DMS53 (cell line): ENCODE measurements at places on chromosomes 1 and 21.

DNA sequence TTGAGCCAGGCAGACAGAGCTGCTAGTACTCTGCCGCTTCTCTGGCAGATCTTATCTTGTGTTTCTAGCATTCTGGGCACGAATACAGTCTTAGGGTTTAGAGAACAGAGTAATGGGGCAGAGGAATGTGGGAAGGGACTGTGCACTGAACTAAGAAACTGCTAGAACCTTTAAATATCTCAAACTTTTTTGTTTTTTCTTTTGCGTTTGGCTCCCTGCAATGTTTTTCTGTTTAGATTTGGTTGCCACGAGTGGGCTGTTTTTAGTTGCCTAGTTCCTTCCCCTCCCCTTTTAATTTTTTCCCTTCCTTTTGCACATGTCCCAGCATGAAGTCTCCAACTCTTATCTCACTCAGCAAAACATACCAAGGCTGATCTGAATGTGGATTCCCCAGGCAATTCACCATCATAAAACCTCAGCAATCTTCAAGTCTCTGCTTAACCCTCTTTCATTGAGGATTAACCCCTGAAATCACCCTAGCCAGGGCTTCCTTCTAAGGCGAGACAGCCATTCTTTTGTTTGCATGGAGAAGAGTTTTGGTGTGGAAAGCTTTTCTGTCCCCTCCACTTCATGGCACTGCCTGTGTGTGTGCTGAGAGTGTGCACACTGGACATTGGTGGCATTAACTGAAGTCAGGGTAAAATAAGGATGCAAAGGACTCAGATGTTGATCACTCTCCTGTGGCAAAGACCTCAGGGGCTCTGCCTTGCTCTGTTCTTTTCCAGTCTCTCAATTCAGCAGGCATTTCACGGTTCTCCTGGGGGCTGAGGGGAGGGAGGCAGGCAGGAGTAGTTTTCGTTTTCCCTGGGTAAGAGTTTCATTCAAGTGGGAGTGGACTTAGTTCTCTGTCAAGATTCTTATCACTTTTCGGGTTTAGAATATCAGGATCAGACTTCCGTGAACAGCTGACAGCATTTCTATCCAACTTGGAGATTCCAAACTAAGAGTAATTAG is 2.8 kb upstream of the ATF3 start:
- DNase-seq, result peak; percentile 44

- no peak for DNase-seq
Measured at GRCh38 chr1:97727029-97727428, 193.8 kb downstream of the DPYD start.

- DNase-seq, result peak; percentile 70
Measured at GRCh38 chr1:32924881-32925344, 23.7 kb upstream of the TMEM54 start.

DNA sequence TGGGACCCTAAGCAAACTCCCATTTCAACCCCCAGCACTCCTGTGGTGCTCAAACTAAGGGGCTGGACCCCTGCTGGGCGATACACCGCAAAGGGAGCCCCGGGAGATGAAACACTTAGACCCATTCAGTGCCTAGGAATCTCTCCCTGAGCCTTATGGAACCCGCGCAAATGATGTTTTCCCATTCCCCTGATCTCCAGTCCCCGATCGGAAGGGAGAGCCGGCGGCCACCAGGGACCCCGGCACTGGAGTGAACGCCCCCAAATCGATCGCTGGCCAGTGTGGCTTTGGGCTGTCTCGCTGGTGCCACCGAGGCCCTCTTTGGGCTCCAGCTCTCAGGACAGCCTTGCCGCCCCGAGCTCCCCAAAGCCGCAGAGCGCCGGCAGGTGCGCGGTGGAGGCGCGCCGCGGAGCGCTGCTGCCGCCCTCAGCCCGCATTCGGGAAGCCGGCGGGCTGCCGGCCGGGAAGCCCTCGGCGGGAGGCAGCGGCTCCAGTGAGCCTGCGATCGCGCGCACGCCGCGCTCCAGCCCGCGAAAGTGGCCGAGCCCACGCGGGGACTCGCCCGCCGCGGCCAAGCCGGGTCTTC is 1.1 kb downstream of the PLXNA2 start:
- peak; percentile 78 for DNase-seq

DNA sequence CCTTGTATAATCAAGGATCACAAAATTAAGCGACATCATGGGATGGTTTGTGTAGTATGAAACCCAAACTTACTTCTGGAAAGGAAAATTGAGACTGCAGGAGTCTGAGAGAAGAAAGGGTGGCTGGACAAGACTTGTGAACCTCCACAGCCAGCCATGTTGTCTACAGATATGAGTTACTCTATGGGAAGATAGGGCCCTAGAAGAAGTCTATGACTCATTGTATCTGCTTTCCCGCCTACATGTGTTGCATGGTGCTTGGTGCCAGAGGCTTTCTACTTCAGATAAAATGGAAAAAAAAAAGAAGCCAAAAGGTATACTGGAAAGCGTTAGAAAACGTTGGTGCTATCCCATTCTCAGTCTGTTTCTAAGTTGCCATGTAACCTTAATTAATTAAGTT is 18.7 kb upstream of the OR6N2 start:
- DNase-seq, result peak; percentile 5

DNA sequence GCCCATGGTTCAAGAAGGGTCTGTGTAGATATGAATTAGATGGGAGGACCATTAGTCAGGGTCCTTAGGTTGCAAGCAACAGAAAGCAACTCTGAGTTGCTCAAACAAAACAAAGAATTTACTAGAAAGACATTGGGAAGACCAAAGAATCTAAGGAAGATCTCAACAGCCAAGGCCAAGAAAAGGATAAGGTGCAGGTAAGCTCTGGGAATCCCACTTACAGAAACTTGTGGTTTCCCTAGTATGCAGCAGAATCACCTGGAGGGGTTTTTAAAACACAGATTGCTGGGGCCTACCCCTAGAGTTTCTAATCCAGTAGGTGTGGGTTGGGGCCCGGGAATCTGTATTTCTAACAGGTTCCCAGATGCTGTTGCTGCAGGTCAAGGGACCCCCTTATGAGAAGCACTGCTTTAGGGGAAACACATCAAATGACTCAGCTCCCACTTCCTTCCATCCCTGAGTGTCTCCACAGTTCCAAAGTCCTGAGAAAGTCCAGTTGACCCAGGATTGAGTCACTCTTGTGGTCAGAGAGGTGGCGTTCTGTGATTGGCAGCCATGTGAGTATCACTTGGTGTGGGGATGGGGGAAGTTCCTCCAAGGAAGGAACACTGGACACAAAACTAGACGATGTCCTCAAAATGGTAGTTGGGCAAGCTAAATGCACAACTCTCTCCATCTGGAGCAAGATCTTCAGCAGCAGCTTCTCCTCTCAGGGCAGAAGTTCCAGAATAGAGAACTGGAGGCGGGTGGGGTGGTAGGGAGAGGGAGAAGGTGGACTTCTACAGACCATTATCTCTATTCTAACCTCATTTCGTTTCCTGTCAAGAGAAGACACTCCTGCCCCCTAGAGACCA is 24.2 kb upstream of the EYA3 start:
- no peak for DNase-seq

- DNase-seq, result no peak
Measured at GRCh38 chr1:45456531-45456930, 34.4 kb downstream of the TESK2 start.

- DNase-seq, result peak; percentile 93
Measured at GRCh38 chr1:165508291-165508690, 35.5 kb upstream of the LRRC52 start.

DNA sequence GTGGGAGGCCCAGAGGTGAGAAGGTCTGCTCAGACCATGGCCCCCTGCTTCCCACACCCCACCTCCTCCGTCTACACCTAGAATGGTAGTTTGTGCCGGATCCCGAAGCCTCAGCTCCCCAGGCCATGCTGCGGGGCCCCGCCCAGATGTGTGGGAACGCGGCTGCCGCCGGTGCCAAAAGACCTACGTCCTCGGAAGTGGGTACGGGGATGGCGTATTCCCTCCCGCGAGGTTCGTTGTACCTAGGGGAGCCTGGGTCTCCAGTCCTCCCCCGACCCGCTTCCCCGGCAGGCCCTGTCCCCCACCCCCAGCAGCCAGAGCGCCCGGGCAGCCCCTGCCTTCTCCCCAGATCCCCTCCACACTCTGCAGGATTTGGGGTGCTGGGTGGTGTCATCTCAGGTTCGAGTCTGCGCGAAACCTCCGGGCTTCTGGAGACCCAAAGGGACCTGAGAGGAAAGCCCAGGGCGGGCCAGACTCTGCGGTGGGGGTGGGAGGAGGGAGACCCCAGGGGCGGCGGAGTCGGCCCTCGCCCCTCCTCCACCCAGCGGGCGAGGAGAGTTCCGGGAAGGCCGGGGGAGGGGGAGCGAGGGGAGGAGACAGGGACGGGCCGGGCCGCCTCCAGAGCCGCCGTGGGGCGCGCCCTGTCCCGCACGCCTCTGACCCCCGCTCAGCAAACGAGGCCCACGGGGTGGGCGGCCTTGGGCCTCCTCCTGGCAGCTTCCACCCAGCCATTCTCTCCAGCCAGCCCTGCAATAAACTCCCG is 6.2 kb upstream of the PRDM16 start:
- DNase-seq, result no peak

DNA sequence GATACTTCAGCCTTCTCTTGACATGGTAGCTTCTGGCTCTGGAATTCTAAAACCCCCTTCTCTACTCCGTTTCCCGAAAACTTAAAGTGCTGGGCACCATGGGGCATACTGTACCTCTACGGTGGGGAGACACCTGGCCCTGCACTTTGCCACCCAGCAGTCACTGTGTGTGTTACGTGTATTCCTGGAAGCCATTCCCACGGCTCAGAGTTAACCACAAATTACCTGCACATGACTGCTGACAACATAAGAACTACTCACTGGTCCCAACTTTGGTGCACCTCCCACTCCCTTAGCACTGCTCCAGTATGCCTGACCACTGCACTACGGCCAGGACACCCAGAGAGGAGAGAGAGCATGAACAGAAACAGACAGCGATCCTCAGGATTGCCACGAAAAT is 29.4 kb upstream of the TMPRSS2 start:
- no peak for DNase-seq

- no peak for DNase-seq
Measured at GRCh38 chr1:24388331-24388885, 25.2 kb downstream of the STPG1 start.

GRCh38 chr1:233613252-233614172 is at the start of gene KCNK1:
TSS of gene KCNK1 (plus strand) at chr1:233614106. CDS start at chr1:233614172, 66 bp downstream.
- peak; percentile 91 for DNase-seq

GRCh38 chr1:110872366-110872744 is 593 bp upstream of the CD53 start:
- no peak for DNase-seq

GRCh38 chr1:70318191-70318590 is 36.3 kb downstream of the ANKRD13C start:
- DNase-seq, result no peak

DNA sequence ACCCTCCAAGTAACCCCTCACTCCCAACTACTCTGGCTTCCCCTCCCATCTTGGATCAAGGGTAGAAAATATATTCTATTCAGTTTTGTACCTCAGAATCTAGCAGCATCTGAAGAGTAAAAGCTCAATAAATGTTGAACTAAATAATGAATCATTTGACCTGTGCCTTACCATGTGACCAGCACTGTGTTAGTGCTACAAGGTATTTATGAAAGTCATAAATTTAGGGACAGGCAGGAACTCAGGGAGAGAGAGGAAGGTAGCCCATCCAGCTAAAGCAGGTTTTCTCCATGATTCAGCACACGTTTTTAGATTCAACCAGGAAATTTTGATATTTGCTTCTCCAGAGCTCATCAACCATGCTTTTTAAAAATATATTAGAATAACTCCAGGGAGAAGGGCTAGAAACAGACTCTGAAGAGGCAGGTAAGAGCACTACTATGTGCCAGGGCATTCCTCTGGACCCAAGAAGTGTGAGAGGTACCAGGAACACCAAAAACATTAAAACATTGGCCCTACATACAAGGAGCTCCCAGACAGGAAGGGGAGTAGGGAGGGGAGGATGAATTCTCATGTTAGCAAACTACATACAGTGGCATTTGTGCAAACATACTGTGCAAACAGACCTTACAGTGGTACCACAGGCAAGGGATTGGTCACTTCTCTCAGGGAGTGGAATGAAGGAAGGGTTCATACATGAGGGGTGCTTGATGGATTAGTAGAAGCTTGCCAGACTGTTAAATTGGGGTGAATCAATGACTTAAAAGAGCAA is 64.3 kb downstream of the FYB2 start:
- DNase-seq, result peak; percentile 81

DNA sequence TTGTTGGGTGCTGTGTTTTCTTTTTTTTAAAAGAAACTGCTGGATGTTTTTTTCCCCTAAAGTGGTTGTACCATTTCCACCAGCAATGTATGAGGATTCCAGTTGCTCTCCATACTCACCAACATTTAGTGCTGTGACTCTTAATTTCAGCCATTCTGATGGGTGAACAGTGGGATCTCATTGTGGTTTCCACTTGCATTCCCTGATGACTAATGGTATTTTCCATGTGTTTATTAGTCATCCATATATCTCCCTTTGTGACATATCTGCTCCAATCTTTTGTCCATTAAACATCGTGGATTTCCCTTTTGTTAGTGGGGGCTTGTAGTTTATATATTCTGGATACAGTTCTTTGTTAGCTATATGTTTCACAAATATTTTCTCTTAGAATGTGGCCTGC is 206.0 kb downstream of the CAMTA1 start:
- DNase-seq, result no peak

DNA sequence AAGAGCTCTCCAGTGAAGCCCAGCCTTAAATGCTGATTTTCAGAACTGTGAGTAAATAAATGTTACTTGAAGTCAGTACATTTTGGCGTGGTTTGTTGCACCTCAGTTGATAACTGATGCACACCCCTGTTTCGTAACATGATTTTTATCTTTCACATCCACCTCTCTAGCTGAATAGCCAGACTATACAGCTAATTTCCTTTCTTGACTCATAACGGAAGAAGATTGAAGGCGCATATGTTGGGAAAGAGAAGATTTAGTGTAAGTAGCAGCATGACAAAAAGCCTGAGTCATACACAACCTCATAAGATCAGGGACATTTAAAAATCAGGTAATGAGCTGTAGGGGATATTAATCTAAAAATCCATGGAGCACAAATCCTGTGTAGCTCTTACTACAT is 716.2 kb upstream of the ZP4 start:
- DNase-seq, result no peak

DNA sequence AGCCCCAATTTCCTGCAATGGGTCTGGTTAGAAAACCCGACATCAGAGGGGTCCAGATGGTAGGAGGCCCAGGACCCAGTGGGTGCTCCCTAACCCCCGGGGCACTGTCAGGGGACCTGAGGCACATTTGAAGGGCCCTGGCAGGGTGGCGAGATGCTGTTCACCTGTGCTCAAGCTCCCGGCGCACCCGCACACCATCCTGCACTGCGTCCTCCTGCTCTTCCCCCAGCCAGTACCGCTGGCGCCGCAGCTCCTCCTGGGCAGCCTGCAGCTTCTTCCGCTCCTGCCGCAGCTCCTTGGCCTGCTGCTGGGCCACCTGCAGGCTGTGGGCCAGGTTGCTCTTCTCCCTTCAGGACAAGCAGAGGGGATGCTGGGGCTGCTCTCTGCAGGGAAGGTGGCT is 36.0 kb downstream of the RNU1-1 start:
- no peak for DNase-seq
